Panc1 (cell line): ENCODE measurements at places on chromosomes 12 and 14. TPM values are rescaled to one million over a fixed set of nuclear protein-coding genes. Genes with fewer than 3 reads are reported as not detected.

Gene EML5
- total RNA-seq = 0.10 TPM

Gene SUSD6
- total RNA-seq = 10.9 TPM

Gene DLGAP5
- 48.7 TPM for total RNA-seq

Gene HELB
- 4.9 TPM for total RNA-seq

DNA sequence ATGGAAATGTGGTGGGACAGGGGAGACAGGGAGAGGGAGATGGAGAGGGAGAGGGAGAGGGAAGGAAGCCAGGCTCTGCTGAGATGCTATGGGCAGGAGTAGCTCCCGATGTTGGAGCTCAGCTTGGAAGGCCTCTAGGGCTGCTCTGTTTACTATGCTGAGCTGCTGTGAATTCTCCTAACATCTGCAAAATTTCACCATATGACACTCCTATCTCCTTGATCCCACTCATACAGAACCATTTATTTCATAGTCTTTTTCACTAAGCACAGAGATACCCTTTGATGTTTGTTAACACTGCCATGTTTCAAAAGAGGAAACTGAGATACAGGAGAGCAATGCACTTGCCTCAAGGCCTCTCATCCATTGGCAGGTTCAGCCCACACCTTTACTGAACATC lies 60.7 kb downstream of the C12orf75 start:
- no peak for DNase-seq

DNA sequence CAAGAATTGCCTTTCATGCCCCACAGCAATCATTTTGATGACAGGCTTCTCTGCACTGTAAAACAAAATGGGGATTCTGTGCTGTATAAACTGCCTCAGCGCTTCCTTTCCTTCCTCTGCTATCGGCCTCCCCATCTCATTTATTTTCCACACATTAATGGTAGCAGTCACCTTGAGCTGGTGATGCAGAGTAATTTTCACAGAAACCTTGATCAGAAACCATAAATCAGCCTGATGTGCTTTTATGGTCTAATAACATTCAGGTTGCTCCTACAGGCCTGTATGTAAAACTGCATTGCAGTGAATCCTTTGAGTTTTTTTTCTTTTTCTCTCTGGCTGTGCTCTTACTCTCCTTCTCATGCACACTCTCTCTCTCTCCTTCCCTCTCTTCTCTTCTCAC lies 578.4 kb upstream of the STXBP6 start:
- DNase-seq = no peak

DNA sequence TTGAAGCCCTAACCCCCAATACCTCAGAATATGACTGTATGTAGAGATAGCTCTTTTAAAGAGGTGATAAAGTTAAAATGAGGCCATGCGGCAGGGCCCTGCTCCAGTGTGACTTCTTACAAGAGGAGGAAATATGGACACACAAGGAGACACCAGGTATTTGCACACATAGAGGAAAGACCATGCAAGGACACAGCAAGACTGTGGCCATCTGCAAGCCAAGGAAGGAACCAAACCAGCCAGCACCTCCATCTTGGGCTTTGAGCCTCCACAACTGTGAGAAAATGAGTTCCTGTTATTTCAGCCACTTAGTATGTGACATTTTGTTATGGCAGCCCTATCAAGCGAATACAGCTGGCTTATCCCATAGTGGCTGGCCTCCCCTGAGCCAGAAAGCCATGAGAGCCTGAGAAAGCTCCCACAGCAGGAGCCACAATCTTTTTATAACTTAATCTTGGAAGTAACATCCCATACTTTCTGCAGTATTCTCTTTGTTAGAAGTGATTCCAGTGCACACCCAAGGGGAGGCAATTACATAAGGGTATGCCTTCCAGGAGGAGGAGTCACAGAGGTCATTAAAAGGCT lies 48.0 kb downstream of the TGFB3 start:
- no peak for DNase-seq

GRCh38 chr12:2609020-2609419 lies 185.8 kb upstream of the FKBP4 start:
- no peak for DNase-seq

- DNase-seq = no peak
Observed at GRCh38 chr12:80187660-80188090, 88.3 kb downstream of the OTOGL start.

GRCh38 chr14:85263916-85264675 lies 265.8 kb upstream of the FLRT2 start:
- no peak for DNase-seq

GRCh38 chr12:131239384-131240094 lies 285.8 kb downstream of the ADGRD1 start:
- DNase-seq = no peak

GRCh38 chr14:99317231-99318090 lies 45.5 kb upstream of the BCL11B start:
- no peak for DNase-seq

GRCh38 chr14:34780646-34781045 lies 66.3 kb upstream of the CFL2 start:
- no peak for DNase-seq

GRCh38 chr12:109054520-109054919 lies 2.1 kb downstream of the USP30 start:
- DNase-seq = no peak

DNA sequence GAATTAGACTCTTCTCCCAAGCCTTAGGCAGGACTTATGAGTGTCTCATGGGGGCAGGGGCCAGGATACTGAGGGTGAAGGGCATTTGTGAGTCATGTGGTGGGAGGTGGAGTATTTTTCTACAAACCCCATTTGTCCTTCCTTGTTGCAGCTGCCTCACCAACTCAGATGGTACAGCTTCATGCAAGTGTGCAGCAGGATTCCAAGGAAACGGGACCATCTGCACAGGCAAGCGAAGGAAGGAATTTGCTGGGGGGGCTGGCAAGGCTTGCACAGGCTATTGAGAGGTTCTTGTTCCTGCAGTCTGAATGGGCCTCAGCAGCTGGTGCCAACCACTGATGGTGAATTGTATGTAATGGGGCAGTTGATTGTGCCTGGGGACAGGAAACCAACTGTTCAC lies 125.1 kb downstream of the STAB2 start:
- no peak for DNase-seq

- no peak for DNase-seq
Observed at GRCh38 chr14:45258073-45258472, 5.1 kb upstream of the MIS18BP1 start.
